ENCODE measurements at places on chromosomes 11 and 22. TPM values are rescaled to one million over a fixed set of nuclear protein-coding genes. Genes with fewer than 3 reads are reported as not detected.

GRCh38 chr11:81241672-81242275 is 1491.9 kb downstream of the FAM181B start:
- DNase-seq: no peak

- DNase-seq: no peak
Observed at GRCh38 chr22:29309332-29310064, 3.0 kb downstream of the GAS2L1 start.

DNA sequence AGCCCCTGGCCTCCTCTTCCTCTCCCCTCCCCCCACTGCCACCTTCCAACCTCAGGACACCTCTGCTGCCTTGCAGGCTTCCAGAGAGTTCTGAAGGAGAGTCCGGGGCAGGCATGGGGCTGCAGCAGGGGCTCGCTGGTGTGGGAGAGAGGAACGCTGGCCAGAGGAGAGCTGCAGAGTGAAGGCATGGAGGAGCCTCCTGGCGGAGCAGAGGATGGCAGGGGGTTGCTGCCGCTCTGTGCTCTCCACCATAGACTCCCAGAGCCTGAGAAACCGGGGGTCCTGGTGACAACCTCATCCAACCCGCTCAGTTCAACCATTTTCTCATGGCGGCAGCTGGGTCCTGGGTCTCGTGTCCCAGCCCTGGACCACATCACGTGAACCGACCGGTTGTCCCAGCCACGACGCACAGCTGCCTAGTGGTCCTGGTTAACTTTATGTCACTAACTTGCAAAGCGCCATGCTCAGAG is 17.5 kb downstream of the MRGPRG start:
- DNase-seq: no peak

- DNase-seq: no peak
Observed at GRCh38 chr11:76228071-76228874, 22.0 kb upstream of the WNT11 start.

DNA sequence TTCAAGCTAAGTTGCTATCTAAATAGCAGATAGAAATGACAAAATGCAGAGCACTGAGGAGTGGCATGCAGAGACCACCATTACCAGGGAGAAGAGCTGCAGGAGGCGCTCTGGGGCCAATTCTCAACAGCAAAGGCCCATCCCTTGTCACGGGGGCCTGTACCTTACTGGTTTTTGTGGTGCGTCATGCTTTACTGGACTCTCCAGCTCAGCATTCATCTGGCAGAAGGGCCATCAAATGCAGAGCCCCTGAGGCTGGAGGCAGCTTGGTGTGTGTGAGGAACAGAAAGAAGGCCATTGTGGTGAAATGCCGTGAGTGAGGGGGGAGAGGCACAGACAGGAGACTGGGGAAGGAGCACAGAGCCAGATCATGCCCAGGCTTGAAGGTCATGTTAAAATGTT is 56.5 kb upstream of the NAV2 start:
- no peak for DNase-seq

Gene SULT4A1
- total RNA-seq: 29.7 TPM

Gene FCHSD2
- 37.3 TPM for total RNA-seq

Gene LMO2
- total RNA-seq: 16.1 TPM

Gene FAM83F
- total RNA-seq: 0.36 TPM

Gene TMEM41B
- total RNA-seq: 35.9 TPM

Data from cerebellum (tissue), 4 donors.